Activated CD4-positive, CD25-positive, alpha-beta regulatory T cell (primary cell): ENCODE measurements at places on chromosomes 12 and 14.

- DNase-seq: no peak
These were observed 375.2 kb downstream of the DUSP6 start for GRCh38 chr12:88977115-88977514.

DNA sequence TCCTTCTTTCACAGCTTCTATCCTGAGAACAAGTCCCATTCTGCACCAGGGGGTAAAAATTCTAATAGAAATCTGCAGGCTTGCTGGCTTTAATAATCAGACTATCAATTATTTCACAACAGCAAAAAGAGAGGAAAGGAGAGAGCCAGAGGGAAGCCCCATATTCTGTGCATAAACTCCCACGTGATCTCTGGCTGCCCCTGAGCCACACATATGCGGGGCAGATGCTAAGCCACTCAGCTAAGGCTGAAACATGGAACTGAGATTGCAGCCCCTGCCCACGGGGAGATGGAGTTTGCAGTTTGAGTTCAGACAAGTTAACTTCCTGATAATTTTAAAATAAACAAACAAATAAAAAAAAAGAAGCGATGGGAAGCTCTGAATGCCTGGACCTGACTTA lies 254.4 kb upstream of the CCDC196 start:
- DNase-seq: no peak

DNA sequence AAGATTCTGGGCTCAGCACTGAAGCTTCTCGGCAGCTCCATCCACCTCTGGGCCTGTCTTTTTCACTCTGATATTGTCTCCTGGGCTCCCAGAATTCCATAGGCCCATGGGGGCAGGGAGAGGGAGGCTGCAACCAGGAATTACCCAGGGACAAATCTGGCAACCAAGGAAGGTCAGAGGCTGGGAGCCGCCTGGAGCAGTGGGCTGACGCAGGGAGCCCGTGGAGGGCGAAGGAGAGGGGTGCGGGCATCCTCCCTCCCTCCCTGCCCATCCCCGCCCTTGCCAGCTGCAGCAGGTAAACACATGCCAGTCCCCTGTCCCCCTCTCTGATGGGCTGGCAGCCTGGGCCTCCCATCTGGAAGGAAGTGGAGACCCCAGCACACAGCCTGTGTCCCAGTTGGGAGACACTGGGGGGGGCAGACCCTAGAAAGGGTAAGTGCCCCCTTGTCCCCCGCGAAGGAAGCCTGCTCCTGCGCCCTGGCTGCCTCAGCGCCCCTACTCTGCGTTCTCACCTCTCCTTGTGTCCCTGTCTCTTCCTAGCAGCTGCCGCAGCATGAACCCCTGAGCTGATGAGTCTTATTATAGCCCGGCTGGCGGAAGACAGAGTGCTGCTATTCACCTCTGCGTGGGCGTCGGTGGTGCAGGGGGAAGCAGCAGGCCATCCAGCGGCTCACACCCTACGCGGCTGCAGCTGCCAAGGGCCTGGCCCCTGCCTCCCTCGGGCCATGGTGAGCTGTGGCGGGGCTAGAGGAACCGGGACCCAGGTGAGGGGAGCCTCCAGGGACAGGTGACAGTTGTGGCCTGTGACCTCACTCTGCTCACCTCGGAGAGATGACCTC lies 6.7 kb downstream of the LRTM2 start:
- DNase-seq: no peak

- DNase-seq: no peak
These were observed 126.6 kb downstream of the HELB start for GRCh38 chr12:66428870-66429269.

GRCh38 chr12:62267480-62267879 lies 7.3 kb downstream of the USP15 start:
- DNase-seq: no peak

- DNase-seq: no peak
These were observed 57.2 kb upstream of the NTF3 start for GRCh38 chr12:5374713-5375112.

DNA sequence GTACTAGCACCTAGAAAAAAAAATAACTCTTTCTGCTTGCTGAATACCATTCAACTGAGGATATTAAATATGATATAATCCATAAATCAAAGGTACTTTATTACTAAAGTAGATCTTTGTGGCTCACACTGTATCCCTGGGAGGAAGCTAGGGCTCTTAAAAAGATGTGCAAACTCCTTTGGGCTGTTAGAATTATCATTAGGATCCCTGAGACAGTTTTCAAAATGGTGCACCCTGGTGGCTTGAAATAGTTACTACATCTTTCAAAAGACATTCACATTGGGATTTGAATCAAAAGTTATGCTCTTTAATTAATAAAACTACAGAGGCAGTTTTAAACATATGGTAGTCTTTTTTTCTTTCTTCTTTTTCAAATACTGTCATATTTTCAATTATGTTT lies 228.5 kb upstream of the G2E3 start:
- DNase-seq: no peak

DNA sequence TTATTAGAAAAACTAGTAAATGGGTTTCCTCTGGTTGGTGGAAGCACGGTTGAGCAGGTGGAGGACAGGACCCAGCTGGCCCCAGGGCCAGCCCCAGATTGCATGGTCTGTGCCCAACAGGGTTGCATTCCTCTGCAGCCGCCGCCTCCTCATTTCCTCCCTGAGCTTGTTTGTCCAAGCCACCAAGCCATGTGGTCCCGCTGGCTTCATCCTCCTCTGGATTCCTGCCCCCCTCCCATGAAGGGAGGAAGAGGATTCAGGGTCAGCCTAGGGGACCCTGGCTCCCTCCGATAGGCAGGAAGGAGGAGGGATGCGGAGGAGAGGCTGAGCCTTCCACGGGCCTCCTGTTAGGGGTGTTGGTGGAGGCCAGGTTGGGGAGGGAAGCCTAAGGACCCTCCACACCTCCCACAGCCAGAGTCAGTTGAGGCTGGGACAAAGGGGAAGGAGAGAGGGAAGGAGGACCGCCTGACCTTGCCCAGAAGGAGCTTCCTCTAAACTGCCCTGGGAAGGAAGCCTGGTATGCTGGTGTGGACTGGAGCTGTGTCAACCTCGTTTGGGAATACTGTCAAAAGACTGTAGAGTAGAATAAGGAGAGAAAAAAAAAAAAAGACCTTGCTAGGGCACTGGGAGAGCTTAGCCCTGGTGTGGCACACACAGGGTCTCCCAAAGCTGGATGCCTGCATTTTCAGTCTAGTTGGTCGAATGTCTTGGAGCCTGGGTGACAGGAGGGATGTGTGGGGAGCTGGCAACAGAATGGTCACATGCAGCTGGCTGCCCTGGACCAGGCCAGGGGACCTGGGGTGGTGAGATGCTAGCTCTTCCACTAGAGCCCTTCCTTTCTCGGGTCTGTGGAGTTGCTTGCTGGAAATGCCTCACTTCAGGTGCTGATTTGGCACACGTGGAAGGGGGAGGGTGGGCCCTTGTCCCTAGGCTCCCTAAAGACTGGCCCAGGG lies 42.4 kb downstream of the PLEKHG3 start:
- DNase-seq: no peak

GRCh38 chr14:43147485-43147884 lies 1359.6 kb downstream of the FSCB start:
- no peak for DNase-seq

DNA sequence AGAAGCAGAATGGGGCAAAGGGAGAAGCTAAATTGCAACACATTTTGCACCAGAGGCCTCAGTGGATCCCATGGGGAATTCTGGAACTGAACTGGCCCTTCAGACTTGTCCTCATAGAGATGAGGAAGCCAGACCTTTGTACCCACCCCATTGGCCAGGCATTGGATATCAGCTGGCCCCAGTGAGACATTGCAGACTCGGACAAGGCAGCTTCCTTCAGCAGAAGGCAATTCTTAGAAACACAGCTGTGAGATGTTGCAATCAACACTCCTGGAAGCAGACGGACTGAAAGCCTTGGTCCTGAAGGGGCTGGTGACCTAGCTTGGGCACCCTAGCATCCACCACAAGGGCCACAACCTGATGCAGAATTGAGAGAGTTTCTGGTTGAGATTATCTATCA lies 218.1 kb downstream of the MSRB3 start:
- DNase-seq: no peak

GRCh38 chr14:93032421-93032936 lies 83.2 kb downstream of the ITPK1 start:
- DNase-seq: no peak

- no peak for DNase-seq
These were observed 68.6 kb upstream of the SYT1 start for GRCh38 chr12:78795934-78796445.

GRCh38 chr12:31491841-31492598 lies 98.9 kb downstream of the DENND5B start:
- no peak for DNase-seq

DNA sequence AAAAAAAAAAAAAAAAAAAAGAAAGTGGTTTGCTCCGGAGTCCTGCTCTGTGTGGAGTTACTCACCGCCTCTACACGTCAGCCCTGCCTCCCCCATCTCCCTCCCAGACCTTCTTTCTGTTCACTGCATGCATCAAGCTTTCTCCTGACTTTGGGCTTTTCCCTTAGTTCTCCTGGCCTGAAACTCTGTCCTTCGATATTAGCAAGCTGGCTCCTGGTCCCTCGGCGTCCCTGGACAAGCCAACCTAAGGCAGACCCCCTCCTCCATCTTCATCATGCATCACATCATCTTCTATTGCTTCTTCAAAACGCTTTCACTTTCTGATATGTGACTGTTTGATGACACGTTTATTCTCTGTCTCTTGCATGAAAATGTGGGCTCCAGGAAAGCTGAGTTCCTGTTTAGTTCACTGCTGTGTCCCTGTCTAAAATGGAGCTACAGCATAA lies 40.6 kb downstream of the SLC15A4 start:
- DNase-seq: no peak

GRCh38 chr12:73656375-73656774 lies 881.3 kb upstream of the ATXN7L3B start:
- DNase-seq: no peak

GRCh38 chr14:55138091-55138490 lies 9.0 kb downstream of the LGALS3 start:
- no peak for DNase-seq

GRCh38 chr14:41662780-41663472 lies 56.2 kb downstream of the LRFN5 start:
- no peak for DNase-seq

GRCh38 chr12:38102197-38102596 lies 214.4 kb upstream of the ALG10B start:
- no peak for DNase-seq

- DNase-seq: no peak
These were observed 258.6 kb downstream of the MSRB3 start for GRCh38 chr12:65536876-65537681.

DNA sequence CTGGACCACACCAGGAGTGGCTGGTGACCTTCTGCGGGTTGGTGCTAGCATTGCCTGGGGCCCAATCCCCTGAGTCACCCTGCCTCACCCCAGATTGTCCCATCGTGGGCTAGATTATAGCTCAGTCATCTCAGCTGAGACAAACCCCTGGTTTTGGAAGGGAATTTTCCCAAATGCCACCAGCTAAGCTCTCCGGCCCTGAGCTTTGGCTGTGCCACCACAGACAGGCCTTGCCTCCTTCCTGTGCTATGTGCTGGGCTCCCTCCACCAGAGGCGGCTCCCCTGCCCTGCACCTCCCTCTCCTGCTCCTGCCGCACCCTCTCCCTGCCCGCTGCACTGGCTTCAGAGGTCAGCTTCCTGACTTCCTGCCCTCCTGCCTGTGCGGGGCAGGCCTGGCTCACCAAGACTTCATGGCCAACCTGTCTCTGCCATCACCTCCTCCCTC lies 196.3 kb downstream of the TSPAN9 start:
- DNase-seq: no peak

DNA sequence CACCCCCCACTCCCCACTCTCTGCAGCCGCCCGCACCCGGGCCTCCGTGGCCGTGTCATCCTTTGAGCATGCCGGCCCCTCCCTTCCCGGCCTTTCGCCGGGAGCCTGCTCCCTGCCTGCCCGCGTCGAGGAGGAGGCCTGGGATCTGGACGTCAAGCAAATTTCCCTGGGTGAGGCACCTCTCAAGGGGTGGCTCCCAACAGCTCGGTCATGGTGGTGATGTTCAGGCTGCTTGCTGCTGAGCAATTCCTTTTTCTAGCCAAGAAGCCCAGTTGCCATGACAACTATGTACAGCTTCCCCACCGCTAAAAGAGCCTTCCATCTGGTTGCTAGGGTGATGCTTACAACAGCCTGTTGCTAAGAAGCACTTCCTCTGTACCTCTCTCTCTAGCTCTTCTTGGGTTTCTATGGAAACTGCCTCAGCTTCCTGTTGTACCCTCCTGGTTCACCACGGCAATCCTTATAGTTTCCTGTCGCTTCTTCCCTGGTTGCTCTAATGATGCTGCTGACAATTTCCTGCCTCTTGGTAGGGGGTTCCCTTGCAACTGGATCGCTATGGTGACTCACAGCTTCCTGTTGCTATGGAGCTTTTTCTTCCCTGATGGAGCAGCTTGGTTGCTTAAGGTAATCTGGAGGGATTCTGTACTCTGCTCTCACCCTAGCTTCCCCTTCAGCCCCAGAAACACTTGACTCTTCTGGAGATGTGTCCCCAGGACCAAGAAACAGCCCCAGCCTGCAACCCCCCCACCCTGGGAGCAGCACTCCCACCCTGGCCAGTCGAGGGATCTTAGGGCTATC lies 11.0 kb downstream of the ZNF219 start:
- peak; percentile 34 for DNase-seq

DNA sequence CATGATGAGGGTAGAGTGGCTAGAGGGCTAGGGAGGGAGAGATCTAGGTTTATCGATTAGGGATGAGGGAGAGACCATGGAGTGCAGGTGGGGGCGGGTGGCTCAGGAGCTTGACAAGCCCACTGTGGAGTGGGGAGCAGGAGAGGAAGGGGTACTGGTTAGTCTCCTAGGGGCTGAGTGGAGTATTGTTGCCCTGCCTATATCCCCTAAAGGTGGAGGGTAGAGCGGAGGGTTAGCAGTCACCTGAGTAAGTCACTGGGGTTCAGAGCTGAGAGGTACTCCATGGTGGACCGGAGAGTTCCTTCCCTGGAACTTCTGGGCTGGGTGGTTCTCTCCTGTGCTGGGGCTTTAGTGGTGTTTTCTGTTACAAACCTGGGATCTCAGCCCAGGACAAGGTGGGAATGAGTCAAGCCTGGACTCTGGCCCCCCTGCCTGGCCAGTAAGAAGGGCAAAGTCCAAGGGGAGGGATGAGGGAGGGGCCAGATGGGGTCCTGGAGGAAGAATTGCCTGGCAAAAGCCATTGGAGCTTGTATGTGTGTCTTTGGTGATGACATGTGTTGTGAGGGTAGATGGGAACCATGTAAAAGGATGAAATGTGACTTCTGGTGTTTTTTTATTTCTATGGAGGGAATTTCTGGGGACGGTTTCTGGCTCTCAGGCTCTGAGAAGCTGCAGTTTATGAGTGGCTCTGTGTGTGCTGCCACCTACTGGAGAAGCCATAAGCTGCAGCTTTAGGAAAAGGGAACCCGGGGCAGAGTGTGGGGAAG lies at the start of gene CIDEB:
Gene CIDEB, minus strand, starts transcription at position 403 of the 767 bp plus-strand sequence. Its CDS starts 119 bp downstream, at position 284.
- peak; percentile 35 for DNase-seq

DNA sequence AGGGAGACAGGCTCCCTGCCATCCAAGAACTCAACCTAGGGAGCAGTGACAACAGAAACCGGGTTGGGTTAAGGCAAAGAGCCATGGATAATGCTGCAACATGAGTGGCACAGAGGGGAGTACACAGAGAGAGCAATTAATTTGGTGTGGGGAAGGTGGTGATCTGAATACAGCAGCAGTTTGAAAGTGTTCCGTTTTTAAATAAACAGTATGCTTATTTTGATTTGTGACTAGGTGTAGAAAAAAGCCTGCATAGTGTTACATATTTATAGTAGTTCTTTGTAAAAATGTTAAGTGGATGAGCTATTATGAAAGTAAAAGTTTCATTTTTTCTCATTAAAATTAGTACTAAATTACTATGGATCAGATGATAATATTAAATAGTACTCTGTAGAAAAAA lies 8.7 kb downstream of the AKAP5 start:
- DNase-seq: no peak
